ENCODE measurements at places on chromosomes 5 and 9.

DNA sequence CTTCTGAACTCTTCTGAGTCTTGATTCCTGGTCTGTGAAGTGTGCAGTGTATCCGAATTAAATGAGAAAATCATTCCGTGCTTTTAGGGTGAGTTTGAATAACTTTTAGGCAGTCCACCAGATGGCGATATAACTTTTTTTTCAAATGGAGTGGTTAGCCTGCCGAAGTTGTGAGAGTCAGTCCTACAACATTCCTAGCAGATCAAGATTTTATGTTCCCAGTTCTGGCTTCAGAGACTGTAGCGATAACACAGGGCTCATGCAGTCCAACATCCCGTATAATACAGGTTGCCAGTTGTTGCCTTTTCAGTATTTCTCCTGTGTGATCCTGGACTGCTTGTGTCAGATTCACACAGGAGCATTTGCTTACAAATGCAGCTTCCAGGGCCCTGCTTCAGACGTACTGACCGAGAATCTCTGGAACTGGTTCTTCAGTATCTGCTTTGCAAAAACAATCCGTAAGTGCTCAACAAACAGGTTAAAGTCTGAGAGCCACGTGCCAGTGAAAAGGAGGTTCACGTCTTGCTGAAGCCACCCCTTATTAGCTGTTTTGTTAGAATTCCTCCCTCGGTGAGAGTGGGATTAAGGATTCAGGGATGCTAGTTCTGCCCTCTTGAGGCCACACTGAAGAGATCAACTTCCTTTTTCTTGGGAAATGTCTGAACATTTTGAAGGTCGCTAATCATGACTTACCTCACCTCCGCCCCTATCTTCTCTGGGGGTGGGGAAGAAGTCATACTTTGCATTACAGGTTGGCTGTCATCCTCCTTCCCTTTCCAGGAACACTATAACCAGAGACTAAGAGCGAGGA lies 22.8 kb downstream of the SMIM3 start:
- peak; percentile 69 for DNase-seq

DNA sequence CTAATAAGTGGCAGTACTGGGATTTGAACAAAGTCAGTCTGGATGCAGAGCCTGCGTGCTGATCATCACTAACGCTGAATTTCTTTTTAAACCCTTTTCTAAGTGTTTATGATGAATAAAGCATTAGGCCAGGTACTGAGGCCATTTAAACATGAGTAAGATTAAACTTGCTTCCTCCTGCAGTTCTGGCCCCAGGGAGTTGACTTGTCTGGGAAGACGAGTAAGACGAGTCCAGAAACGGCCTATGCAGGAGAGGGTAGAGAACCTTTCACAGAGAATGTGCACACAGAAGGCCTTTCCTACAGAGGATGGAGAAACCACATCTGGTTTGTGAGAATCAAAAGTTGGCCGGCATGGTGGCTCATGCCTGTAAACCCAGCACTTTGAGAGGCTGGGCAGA lies 42.9 kb downstream of the SPRY4 start:
- no peak for DNase-seq

DNA sequence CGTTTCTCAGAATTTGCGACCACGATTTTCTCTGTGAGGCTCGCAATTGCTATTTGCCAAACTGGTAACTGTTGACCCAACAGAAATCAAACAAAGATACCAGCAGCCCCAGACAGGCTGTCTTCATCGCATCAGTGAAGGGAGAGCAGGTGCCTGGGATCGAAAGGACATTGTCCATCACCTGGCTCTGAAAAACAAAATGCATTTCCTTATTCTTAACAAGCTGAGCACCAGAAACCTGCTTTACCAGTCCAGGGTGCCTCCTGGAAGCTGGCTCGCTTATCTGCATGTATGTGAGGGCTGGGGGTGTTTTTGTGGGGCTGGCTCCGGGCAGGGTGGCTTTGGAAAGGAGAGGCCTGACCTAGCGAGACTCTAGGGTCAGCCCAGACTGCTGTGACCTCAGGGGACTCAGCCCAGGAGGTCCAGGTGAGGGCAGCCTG lies 24.7 kb downstream of the WWC1 start:
- no peak for DNase-seq

GRCh38 chr9:113501129-113501686 lies 37.7 kb downstream of the RGS3 start:
- DNase-seq: no peak

DNA sequence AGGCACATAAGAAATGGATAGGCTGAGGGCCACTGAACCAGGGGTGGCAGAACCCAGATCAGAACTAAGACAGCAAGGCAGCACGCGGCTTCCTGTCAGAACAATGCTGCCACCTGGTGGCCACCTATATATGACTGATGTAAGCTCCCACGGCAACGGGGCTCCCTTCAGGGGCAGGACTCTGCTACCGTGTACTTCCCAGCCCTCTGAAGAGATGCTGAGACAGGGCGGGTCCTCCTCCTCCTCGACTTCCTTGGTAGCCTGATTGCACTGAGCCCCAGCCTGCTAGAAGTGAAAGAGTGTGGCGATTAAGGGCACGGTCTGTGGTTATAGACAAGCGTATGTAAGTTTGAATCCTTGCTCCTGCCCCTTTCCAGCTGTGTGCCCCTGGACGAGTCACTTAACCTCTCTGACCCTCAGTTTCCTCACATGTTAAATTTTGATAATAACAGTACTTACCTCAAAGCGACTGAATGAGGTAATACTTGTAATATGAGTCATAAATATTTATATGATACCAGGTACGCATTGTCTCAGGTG lies 13.3 kb downstream of the RPS14 start:
- DNase-seq: peak; percentile 93

- DNase-seq: no peak
These were observed 138.2 kb upstream of the RFX3 start for GRCh38 chr9:3664044-3664443.

DNA sequence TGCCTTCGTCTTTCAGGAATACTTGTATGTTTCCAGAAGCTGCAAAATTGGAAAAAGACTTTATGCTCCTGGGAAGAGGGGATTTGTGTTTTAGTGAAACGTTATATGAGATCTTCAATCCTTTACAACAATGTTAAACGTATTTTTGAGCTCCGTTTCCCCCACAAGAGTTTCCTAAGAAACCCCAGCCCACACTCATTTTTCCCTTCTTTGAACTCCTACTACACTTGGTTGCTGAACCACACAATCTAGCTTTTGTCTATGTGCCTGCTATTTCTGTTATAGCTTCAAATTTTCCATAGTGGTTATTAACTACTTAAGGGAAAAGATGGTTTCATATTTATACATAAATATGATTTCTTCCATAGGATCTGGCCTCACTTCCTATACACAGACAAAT lies 238.6 kb upstream of the ACTBL2 start:
- no peak for DNase-seq

- no peak for DNase-seq
These were observed 77.1 kb upstream of the NAA35 start for GRCh38 chr9:85863875-85864274.

GRCh38 chr5:56026863-56027300 lies 32.1 kb upstream of the IL6ST start:
- DNase-seq: peak; percentile 9

- DNase-seq: no peak
These were observed 79.1 kb downstream of the MRPL36 start for GRCh38 chr5:1720396-1721110.

DNA sequence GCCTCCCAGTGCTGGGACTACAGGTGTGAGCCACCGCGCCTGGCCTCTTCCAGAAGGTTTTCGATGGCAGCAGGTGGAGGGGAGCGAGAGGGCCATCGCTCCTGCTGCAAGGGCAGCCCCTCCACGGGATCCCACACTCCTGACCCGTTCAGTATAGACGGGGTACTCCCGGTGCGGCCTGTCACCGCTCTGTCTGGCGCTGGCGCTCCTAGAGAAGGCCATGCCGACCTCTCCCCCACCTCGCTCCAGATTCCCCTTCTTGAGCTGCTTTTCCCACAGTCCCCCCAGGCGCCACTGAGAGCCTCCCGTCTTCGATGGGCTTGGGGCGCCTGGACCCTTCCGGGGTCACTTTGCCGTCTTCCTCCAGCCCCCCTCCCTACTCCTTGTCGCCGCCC lies 4.3 kb upstream of the SQSTM1 start:
- no peak for DNase-seq

DNA sequence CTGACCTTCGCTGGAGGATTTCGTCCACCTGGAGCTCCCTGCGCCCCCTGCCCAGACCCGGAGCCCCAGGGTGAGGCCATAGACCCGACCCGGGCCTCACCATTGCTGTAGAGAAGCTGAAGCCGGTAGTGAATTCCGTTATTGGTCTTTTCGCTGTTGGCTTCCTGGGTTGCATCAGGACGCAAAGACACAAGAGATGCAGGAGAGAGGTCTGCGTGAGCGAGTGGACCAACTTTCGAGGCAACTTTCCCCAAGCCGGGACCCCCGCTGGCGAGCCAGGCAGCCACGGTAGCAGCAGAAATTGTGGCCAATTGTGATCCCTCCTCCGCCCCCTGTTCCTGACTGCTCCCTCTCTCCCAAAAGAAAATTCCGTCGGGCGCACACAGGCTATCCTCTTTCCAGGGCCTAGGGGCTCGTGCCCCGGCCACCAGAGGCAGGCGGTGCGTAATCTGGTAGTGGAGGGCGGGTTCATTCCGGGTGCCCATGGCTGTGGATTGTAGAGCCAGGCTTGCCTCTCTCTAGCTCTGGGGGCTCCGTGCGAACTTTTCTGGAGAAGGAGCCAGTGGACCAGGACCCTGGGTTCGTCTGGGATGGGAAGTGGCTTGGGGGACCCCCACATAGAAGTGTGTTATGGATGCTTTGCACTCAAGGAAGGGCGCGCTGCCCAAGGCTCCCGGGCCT lies 3.3 kb downstream of the EBF1 start:
- DNase-seq: no peak

GRCh38 chr9:109272745-109273144 lies 48.1 kb downstream of the EPB41L4B start:
- DNase-seq: no peak

DNA sequence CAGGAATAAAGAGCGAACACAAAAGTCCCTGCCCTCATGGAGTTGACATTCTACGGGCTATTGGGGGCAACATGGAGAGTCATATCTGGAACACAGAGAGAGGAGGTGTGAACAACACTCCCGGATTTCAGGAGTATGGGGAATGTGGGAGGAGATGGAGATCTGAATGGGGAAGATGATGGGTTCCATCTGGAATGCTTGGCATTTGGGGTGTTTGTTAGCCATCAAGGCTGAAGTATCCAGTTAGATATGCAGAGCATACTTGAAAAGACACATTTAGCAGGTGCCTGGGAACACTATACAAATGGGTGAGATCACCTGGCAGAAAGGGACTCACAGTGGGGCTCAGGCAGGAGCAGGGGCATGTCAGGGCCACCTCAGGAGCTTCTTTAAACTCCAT lies 61.1 kb downstream of the EGFLAM start:
- DNase-seq: no peak

GRCh38 chr5:169009123-169009522 lies 291.8 kb downstream of the SLIT3 start:
- DNase-seq: no peak

DNA sequence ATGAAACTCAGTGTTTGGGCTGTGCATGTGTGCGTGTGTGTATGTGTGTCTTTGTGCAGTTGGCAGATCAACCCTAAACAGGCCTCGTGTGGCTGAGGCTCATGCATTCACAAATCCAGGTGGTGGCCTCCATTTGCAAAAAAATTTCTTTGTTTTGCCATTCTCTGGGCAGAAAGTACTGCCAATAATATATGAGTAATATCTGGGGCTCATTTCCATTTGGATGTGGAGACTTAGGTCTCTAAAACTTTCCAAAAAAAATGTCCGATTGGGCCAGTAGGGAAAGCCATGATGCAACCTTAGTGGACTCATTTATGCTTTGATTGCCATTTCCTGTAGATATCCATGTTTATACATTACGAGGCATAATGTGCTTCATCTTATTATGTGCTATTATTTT lies 77.9 kb upstream of the RPS23 start:
- no peak for DNase-seq

- no peak for DNase-seq
These were observed 12.2 kb downstream of the BHMT2 start for GRCh38 chr5:79081779-79082178.

GRCh38 chr9:134278286-134278685 lies 48.0 kb upstream of the RXRA start:
- no peak for DNase-seq

- no peak for DNase-seq
These were observed 151.8 kb upstream of the EPB41L4A start for GRCh38 chr5:112570708-112571444.

- no peak for DNase-seq
These were observed 180.8 kb upstream of the GAS1 start for GRCh38 chr9:87127978-87128614.

Data from CD4-positive, alpha-beta T cell treated with Interleukin-17A for 1 hour (primary cell).